Skeletal muscle tissue (tissue), 5 donors: ENCODE measurements at places on chromosomes 5 and 9. TPM values are rescaled to one million over a fixed set of nuclear protein-coding genes. Genes with fewer than 3 reads are reported as not detected.

Gene PHF24
- under 0.01 TPM for total RNA-seq

Gene TMC1
- 0.52 TPM for total RNA-seq

Gene EQTN
- total RNA-seq, result not detected

Gene PCDHGA2
- total RNA-seq, result 1.6 TPM

Gene TRIM7
- total RNA-seq, result 9.9 TPM

Gene GZMA
- total RNA-seq, result 0.52 TPM

Gene C9orf153
- total RNA-seq, result 1.6 TPM

Gene DNAJA1
- total RNA-seq, result 54.3 TPM
